ENCODE measurements at places on chromosomes 16 and 17.
A peak's percentile ranks its signal among the peaks of the same experiment; 100 is the strongest.

GRCh38 chr17:48254896-48255295 is 147.3 kb downstream of the SNX11 start:
- H3K4me1 ChIP-seq, result peaks cover 41% of the 10 kb centered on the region
- no peaks in the 10 kb centered on the region for H3K36me3 ChIP-seq
- H3K27ac ChIP-seq, result no peak overlapping the region
- DNase-seq, result no peak
- H3K27me3 ChIP-seq, result no peaks in the 10 kb centered on the region

- H3K27ac ChIP-seq, result no peak overlapping the region
- H3K36me3 ChIP-seq, result peaks cover 42% of the 10 kb centered on the region
- no peak overlapping the region for H3K4me3 ChIP-seq
- H3K27me3 ChIP-seq, result peaks cover 44% of the 10 kb centered on the region
Measured at GRCh38 chr17:40019140-40019991, 4.1 kb downstream of the CSF3 start.

DNA sequence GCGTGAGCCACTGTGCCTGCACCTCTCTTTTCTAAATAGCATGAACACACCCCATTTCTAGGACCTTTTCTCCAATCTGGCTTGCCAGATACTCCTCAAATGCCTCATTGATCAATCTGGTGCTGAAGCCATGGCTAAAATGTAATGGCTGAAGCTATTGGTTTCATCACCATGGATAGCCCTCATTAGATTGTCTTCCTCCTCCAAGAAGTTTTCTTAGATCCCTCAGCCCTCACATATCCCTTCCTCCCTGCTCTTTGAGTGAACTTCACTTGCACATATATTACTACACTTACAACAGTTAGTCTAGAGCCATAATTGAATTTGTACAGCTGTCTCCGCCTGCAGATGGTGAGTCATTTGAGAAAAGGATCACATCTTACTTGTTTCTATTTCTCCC is 77.9 kb upstream of the TOX3 start:
- no peak for DNase-seq
- H3K4me3 ChIP-seq, result no peak overlapping the region
- H3K4me1 ChIP-seq, result no peaks in the 10 kb centered on the region
- H3K36me3 ChIP-seq, result no peaks in the 10 kb centered on the region
- no peaks in the 10 kb centered on the region for H3K27me3 ChIP-seq

DNA sequence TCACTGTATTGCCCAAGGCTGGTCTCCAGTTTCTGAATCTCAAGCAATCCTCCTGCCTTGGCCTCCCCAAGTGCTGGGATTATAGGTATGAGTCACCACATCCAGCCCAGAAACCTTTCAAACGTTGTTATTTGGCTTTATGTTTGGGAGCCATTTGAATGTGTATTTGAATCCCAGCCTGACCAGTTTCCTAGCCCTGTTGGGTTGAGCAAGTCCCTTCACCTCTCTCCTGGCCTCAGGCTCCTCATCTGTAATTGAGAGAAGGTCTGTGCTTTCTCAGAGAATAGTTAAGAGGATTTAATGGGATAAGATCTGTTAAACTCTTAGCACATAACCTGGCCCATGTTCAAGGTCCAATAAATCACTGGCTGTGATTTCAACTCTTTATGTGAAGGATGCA is 385.8 kb upstream of the RBFOX1 start:
- no peak overlapping the region for H3K27ac ChIP-seq
- no peaks in the 10 kb centered on the region for H3K27me3 ChIP-seq
- no peaks in the 10 kb centered on the region for H3K4me1 ChIP-seq
- H3K36me3 ChIP-seq, result no peaks in the 10 kb centered on the region
- no peak overlapping the region for H3K4me3 ChIP-seq
- DNase-seq, result no peak

GRCh38 chr16:4801051-4801961 is 1.1 kb downstream of the ROGDI start:
- no peak for DNase-seq
- no peaks in the 10 kb centered on the region for H3K27me3 ChIP-seq
- peaks cover 89% of the 10 kb centered on the region for H3K36me3 ChIP-seq
- peak overlapping the region; percentile 90 for H3K27ac ChIP-seq

DNA sequence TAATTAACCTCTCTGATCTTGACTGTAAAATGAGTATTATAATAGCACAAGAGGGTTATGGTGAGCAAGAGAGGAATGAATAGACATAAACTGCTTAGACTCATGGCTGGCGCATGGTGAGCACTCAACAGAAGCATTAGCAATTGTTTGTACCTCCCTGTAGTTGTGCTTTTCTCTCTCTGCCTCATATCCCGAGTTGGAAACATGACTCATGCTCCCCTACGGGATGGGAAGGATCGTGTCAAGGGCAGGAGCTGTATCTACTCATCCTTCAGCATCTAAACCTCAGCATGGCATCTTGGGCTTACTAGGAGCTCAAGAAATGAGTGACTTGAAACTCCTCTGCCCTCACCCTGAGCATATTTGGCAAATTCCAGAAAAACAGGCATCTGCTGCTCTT is 299.6 kb downstream of the MAP2K4 start:
- no peak overlapping the region for H3K27ac ChIP-seq
- H3K4me1 ChIP-seq, result no peaks in the 10 kb centered on the region
- no peaks in the 10 kb centered on the region for H3K27me3 ChIP-seq
- no peaks in the 10 kb centered on the region for H3K36me3 ChIP-seq
- no peak for DNase-seq
- no peak overlapping the region for H3K4me3 ChIP-seq

- no peak overlapping the region for H3K4me3 ChIP-seq
- peaks cover 9% of the 10 kb centered on the region for H3K4me1 ChIP-seq
- H3K27ac ChIP-seq, result no peak overlapping the region
- DNase-seq, result no peak
Measured at GRCh38 chr17:82674656-82675475, 23.6 kb downstream of the RAB40B start.

DNA sequence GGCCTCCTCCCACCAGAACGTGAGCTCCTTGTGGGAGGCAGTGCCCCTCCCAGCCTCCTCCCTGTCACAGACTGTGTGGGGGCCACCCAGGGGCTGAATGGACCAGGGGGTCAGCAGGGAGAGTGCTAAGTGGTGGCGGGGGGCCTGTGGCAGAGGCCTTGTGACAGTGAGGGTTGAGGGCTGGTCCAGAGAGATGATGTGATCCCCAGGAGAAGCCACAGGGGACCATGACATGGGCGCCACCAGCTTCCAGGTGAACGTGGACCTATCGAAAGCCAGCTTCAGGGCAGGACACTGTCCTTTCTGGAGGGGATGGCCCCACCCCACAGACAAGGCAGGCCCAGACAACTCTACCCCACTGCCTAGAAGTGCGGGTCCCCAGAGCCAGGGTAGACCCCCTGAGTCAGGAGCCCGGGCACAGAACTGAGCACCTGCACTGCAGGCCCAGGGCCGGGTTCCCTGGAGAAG is 3.1 kb downstream of the SPSB3 start:
- peaks cover 13% of the 10 kb centered on the region for H3K4me1 ChIP-seq
- DNase-seq, result no peak
- H3K27me3 ChIP-seq, result no peaks in the 10 kb centered on the region
- peak overlapping the region; percentile 71 for H3K27ac ChIP-seq
- H3K36me3 ChIP-seq, result peaks cover 100% of the 10 kb centered on the region

- DNase-seq, result no peak
- no peak overlapping the region for H3K27ac ChIP-seq
- no peaks in the 10 kb centered on the region for H3K36me3 ChIP-seq
- no peaks in the 10 kb centered on the region for H3K4me1 ChIP-seq
- H3K27me3 ChIP-seq, result peaks cover 7% of the 10 kb centered on the region
Measured at GRCh38 chr16:56702836-56703235, 20.6 kb downstream of the MT1X start.
